Parietal lobe (tissue), 2 donors: ENCODE measurements at places on chromosomes 6 and 20. TPM values are rescaled to one million over a fixed set of nuclear protein-coding genes. Genes with fewer than 3 reads are reported as not detected.

MLN gene
- total RNA-seq = not detected

MRPL14 gene
- 30.7 TPM for total RNA-seq

IL20RA gene
- total RNA-seq = not detected

BPI gene
- total RNA-seq = not detected

ID4 gene
- 82.0 TPM for total RNA-seq

PABPC1L gene
- 13.8 TPM for total RNA-seq
